ENCODE measurements at places on chromosomes 7 and 10. TPM values are rescaled to one million over a fixed set of nuclear protein-coding genes. Genes with fewer than 3 reads are reported as not detected.

DNA sequence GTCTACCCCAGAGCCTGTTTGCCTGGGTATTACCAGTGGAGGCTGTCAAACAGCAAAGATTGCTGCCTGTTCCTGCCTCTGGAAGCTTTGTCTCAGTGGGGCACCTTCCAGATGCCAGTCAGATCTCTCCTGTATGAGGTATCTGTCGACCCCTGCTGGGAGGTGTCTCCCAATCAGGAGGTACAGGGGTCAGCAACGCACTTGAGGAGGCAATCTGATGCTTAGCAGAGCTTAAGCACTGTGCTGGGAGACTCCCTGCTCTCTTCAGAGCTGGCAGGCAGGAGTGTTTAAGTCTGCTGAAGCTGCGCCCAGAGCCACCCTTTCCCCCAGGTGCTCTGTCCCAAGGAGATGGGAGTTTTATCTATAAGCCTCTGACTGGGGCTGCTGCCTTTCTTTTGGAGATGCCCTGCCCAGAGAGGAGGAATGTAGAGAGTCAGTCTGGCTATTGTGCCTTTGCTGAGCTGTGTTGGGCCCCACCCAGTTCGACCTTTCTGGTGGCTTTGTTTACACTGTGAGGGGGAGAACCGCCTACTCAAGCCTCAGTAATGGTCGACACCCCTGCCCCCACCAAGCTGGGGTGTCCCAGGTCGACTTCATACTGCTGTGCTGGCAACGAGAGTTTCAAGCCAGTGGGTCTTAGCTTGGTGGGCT is 62.2 kb downstream of the PPP1R9A start:
- H3K4me3 ChIP-seq: no peak overlapping the region
- H3K4me1 ChIP-seq: peaks cover 16% of the 10 kb centered on the region
- no peak for DNase-seq
- no peaks in the 10 kb centered on the region for H3K36me3 ChIP-seq
- no peak overlapping the region for H3K27ac ChIP-seq

GRCh38 chr7:154868921-154869320 is 134.0 kb downstream of the PAXIP1 start:
- DNase-seq: no peak
- H3K4me3 ChIP-seq: no peak overlapping the region
- no peaks in the 10 kb centered on the region for H3K4me1 ChIP-seq
- no peak overlapping the region for H3K27ac ChIP-seq
- H3K36me3 ChIP-seq: no peaks in the 10 kb centered on the region
- H3K27me3 ChIP-seq: peaks cover 4% of the 10 kb centered on the region

GRCh38 chr10:89783406-89783805 is 82.0 kb downstream of the KIF20B start:
- H3K27me3 ChIP-seq: no peaks in the 10 kb centered on the region
- H3K36me3 ChIP-seq: no peaks in the 10 kb centered on the region
- no peak for DNase-seq
- H3K4me3 ChIP-seq: no peak overlapping the region
- H3K27ac ChIP-seq: no peak overlapping the region
- no peaks in the 10 kb centered on the region for H3K4me1 ChIP-seq

DNA sequence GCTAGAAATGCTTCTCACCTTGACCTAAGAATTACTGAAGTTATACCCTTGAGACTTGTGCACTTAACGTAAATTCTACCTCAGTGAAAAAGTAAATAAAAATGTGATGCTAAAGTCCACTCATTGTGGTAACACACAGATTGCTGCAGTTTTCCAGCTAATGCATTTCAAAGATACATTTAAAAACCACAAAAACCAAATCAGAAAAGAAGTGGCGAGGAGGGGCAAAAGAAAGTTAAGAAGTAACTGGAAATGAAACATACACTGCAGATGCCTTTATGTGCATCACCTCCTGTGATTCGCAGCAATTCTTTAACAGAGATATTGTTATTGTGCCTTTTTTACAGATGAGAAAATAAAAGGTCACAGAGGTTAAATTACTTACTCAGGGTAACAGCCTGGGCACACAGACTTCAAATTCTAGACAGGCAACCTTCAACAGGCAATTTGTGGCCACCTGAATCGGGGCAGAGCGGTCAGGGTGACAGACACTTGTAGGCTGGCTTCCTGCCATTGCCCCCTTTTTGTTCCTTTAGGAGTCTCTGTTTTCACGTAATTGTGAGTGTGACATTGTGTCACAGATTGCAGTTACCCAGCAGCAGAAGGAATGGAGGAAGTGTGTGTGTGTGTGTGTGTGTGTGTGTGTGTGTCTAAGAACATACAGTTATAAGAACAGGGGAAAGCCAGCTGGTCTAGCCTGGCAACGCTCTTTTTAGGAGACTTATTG is 1.9 kb downstream of the WIPF3 start:
- peaks cover 49% of the 10 kb centered on the region for H3K4me1 ChIP-seq
- no peak overlapping the region for H3K4me3 ChIP-seq
- no peaks in the 10 kb centered on the region for H3K36me3 ChIP-seq
- no peak for DNase-seq

Gene POLD2
- 79.2 TPM for total RNA-seq

DNA sequence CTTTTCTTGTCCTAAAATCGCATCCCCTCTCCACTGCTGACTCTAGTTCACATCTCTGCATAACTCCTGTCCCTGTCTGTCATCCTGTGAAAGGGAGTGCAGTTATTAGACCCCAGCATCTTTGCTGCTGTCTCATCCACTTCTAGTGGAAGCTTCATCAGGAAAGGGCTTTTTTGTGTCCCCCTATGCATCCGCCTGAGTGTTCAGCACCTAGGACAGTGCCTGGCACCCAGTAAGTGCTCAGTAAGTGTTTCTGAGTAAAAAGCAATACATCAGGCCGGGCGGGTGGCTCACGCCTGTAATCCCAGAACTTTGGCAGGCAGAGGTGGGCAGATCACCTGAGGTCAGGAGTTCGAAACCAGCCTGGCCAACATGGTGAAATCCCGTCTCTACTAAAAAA is 211.8 kb upstream of the FOXK1 start:
- H3K36me3 ChIP-seq: no peaks in the 10 kb centered on the region
- H3K27me3 ChIP-seq: no peaks in the 10 kb centered on the region
- H3K4me3 ChIP-seq: no peak overlapping the region
- no peaks in the 10 kb centered on the region for H3K4me1 ChIP-seq

Gene SPDYE5
- total RNA-seq: not detected

Gene MYL10
- not detected for total RNA-seq

Gene ASZ1
- not detected for total RNA-seq

Gene ATG9B
- not detected for total RNA-seq

Gene CDHR1
- total RNA-seq: not detected

Gene CACNA2D1
- 157 TPM for total RNA-seq

DNA sequence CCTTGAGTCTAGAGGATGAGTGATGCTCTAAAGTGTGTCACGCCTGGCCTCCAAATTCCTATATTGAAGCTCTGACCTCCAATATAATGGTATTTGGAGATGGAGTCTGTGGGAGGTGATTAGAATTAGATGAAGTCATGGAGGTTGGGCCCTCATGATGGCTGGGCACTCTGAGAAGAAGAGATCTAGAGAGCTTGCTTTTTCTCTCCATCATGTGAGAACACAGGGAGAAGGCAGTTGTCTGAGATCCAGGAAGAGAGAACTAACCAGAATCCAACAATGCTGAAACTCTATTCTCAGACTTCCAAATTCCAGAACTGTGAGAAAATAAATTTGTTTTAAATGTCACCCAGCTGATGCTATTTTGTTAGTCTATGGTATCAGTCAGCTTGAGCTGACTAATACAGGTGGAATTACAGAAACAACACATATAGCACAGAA is 15.1 kb downstream of the RNF216 start:
- H3K4me3 ChIP-seq: no peak overlapping the region
- DNase-seq: no peak
- H3K4me1 ChIP-seq: peaks cover 19% of the 10 kb centered on the region
- no peak overlapping the region for H3K27ac ChIP-seq

- no peak for DNase-seq
- no peaks in the 10 kb centered on the region for H3K36me3 ChIP-seq
- no peak overlapping the region for H3K27ac ChIP-seq
- H3K4me3 ChIP-seq: no peak overlapping the region
- peaks cover 26% of the 10 kb centered on the region for H3K4me1 ChIP-seq
Observed at GRCh38 chr10:70891627-70892026, 3.3 kb upstream of the PCBD1 start.

DNA sequence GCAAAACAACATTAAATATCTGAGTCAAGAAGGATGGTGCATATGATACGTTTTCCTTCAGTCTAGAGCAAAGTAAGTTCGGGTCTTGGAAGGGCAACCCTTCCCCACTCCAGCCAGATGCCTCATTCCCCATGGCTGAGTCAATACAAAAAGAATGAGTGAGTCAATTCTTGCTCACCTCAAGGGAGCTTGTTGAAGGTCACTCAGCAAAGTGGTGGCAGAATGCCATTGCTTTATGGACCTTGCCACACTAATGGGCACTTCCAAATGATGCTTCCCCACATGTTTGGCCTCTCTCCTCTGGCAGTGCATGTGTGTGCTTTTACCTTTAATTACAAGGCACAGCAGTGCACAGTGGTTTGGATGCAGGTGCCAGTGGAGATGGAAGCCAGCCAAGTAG is 296.5 kb downstream of the SORCS3 start:
- no peak for DNase-seq
- H3K4me3 ChIP-seq: no peak overlapping the region
- no peaks in the 10 kb centered on the region for H3K4me1 ChIP-seq
- H3K36me3 ChIP-seq: no peaks in the 10 kb centered on the region

DNA sequence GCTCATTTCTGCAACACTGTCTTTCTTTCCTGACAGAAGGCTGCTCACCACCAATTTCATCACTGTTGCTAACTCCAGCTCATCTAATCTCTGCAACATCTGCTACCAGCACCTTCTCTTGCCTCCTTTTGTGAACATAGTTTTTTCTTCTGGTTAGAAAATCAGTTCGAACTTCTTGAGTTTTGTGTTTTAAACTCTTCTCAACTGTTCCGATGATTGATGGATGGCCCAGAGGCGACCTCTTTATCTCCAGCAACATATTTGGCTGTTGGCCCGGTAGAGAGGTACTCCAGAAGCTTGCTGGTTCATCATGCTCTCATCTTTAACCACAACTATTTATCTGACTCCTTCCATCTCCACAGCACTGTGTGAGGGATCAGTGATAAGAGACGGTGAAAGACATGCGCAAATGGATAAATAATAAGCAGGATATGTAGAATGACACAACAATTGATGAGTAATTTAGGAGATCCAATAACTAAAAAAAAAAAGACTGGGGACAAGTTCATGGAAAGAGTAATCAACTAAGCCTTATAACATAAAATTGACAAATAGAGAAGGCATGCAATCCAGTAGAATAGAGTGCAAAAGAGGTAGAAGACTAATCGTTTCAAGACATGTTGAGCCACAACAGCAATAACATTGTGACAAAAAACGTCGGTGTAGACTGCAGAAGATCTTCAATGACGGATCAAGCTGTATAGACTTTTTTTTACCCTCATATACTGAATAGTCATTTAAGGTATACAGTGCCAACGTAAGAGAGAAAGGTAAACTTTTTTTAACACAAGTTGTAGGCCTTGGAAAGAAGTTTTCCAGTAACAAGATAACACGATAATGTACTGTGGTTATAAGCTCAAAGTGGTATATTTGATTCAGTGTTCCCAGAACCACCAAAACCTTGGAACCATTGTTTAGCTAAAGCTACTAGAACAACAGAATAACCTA is 152.2 kb downstream of the CRPPA start:
- no peak overlapping the region for H3K4me3 ChIP-seq
- no peak for DNase-seq
- H3K27me3 ChIP-seq: no peaks in the 10 kb centered on the region
- H3K27ac ChIP-seq: no peak overlapping the region

DNA sequence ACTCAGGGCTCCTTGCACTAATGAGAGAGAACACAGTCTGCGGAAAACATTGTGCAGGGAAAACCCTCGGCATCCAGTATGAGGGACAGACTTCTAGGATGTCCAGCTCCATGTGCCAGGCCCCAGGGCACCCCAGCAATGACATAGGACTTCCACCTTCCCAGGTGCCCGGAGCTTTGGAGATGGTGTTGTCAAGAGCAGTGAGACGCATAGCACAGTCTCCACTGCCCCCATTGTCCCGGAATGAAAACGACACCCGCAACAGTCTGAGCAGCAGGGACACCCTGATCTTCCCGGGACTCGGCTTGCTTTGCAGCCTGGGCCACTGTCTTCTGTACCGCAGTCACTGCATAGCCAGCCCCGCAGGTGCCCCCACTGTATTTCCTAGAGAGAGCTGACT is 339.2 kb upstream of the ADARB2 start:
- H3K27me3 ChIP-seq: no peaks in the 10 kb centered on the region
- no peak overlapping the region for H3K27ac ChIP-seq
- no peak for DNase-seq

DNA sequence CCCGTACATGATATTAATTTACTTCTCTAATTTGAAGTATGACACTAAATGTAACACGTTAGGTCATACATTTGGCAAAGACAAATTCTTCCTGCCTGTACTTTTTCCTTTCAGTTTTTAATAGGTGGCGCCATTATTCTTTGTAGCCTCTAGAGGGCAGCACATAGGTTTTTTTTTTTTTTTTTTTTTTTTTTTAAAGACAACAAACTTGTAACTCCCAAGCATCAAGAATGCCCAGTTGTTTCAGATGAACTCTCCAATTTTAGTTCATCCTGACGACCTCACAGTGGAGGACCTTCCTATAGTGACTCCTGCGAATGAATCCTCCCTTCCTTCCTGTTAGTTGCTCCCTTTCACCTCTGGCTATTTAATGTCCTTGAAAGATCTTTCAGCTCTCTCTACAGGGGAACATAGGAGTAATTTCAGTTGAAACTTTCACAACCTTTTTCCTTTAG is 139.3 kb upstream of the HDAC9 start:
- no peaks in the 10 kb centered on the region for H3K36me3 ChIP-seq
- DNase-seq: no peak
- no peak overlapping the region for H3K27ac ChIP-seq
- peak overlapping the region; percentile 1 for H3K4me3 ChIP-seq
- peaks cover 11% of the 10 kb centered on the region for H3K4me1 ChIP-seq

DNA sequence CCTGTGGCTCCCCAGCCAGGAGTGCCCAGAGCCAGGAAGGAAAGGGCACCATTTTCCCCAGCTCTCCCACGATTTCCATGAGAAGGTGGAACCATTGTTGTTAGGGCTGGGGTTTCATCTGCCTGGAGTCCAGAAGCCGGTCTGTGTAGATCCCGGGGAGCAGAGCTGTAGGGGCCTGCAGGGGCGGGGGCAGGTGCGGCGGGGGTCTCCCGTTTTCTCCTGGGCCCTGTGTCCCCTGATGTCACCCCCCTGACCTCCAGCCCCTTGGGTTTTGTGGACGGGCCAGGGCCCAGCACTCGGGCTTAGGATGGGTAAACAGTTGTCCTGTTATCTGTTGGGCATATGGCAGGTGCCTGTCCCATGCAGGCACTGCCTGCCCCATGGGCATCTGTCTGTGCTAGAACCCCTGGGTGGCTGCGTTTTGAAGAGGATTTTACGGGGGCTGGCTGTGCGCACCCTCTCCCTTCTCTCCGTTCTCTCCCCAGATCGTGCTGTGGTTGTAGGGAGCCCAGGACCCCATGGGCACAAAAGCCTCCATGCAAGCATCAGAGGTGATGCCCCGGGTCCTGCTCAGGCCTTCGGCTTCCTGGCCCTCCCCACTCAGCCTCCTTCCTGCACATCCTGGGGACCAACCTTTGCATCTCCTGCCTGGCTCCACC is 158.8 kb downstream of the WDR37 start:
- no peak overlapping the region for H3K27ac ChIP-seq
- H3K4me3 ChIP-seq: no peak overlapping the region
- H3K36me3 ChIP-seq: no peaks in the 10 kb centered on the region

Gene PNLIP
- total RNA-seq: not detected

Gene FRMD4A
- 7.1 TPM for total RNA-seq

Gene NUB1
- 46.6 TPM for total RNA-seq
